Stimulated activated CD4-positive, alpha-beta T cell treated with anti-CD3 and anti-CD28 coated beads, Interleukin-4, amount 100 ng/mL, for 24 hours (primary cell): ENCODE measurements at places on chromosomes 6 and 20.

GRCh38 chr6:137806914-137807682 is 60.0 kb upstream of the TNFAIP3 start:
- DNase-seq, result no peak

GRCh38 chr6:3072798-3073197 is 4.5 kb downstream of the RIPK1 start:
- no peak for DNase-seq

- no peak for DNase-seq
Measured at GRCh38 chr6:41573985-41574384, 27.8 kb downstream of the FOXP4 start.

DNA sequence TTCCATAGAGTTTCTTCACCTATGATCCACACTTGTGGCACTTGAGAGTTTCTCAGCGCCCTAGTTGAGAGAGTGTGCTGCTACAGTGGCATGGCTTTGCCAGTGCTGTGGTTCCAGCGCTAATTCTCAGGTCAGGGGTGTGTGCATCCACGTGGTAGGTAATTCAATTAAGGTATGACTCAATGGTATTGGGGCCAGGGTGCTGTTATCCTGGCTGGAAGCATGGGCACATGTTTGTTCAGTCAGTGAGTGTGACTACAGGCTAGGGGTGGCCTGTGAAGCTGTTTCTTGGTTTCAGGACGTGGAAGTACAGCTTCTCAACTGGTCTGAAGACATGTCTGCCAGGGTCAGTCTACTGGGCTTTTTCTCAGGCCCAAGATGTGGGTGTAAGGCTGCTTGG is 3.0 kb upstream of the SEMG2 start:
- no peak for DNase-seq

GRCh38 chr6:130557481-130558112 is 191.8 kb downstream of the TMEM200A start:
- DNase-seq, result no peak

- no peak for DNase-seq
Measured at GRCh38 chr6:130993292-130993765, 69.7 kb downstream of the EPB41L2 start.

DNA sequence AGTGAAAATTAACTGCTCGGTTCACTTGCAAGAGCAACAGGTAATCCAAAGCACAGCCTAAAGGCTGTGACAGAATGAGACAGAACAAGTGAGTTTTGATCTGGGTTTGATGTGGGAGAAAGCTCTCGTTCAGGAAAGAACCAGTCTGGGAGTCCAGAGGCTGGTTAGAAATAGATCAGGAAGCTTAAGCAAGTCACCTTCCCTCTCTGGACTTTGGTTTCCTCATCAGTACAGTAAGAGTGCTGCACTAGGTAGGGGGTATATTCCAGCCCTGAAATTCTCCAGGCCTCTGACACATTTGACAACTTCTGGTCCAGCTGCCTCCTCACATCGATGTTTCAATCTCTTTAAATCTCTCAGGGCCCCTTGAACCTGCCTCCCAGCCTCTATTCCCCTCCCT is 33.7 kb upstream of the MDGA1 start:
- DNase-seq, result no peak

DNA sequence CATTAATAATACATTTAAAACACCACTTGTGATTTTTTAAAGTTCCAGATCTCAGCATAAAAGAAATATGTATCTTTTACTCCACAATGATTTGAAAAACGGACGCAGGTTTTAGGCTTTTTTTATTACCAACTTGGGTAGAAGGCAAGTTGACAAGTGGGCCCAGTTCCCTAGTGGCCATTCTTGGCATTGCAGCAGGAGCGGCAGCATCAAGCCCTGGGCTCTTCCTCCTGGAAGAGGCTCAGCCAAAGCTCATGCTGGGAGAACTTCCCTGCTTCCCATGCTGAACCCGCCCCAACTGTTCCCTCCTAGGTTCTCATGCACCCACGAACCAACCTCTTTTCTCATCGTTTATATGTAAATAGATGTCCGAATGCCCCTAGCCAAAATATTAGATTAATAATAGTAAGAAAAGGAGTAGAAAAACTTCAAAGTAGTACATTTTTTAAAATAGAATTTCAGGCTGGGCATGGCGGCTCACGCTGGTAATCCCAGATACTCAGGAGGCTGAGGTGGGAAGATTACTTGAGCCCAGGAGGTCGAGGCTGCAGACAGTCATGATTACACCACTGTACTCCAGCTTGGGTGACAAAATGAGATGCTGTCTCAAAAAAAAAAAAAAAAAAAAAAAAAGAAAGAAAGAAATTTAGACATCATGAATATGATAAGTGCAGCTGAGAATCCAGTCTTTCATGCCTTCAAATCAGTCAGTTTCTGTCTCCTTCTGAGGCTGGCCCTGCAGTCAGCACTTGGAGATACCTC is 18.2 kb upstream of the MYB start:
- DNase-seq, result peak; percentile 43

GRCh38 chr20:47696856-47697255 is 88.4 kb downstream of the SULF2 start:
- DNase-seq, result no peak

DNA sequence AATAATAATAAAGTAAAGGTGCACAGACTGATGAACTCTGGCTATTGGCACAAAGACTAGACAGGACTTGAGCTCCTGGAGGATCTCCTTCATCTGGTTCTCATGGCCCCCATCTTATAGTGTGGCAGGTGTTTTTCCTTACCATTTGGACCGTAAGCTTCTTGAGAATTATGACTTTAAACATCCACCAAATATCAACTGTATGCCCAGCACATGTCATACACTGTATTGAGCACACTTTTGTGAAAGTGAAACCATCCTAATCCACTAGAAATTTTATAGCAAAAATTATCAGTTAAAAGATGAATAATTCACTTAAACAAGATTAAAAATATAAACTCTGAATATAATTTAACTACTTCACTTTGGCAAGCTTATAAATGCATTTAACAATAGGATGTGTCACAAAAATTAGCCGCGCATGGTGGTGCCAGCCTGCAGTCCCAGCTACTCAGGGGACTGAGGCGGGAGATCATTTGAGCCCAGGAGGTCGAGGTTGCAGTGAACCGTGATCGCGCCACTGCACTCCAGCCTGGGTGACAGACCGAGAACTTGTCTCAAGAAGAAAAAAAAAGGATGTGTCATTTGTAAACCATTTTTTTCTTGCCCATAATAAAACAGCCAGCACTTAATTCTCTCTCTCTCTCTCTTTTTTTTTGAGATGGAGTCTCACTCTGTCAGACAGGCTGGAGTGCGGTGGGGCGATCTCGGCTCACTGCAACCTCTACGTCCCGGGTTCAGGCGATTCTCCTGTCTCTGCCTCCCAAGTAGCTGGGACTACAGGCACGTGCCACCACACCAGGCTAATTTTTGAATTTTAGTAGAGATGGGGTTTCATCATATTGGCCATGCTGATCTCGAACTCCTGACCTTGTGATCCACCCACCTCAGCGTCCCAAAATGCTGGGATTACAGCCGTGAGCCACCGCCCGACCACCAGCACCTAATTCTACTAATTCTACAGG is 9.1 kb downstream of the HIVEP2 start:
- peak; percentile 33 for DNase-seq

GRCh38 chr6:90109141-90109540 is 187.5 kb downstream of the BACH2 start:
- DNase-seq, result peak; percentile 32
